ENCODE measurements at places on chromosomes 12 and 14.

DNA sequence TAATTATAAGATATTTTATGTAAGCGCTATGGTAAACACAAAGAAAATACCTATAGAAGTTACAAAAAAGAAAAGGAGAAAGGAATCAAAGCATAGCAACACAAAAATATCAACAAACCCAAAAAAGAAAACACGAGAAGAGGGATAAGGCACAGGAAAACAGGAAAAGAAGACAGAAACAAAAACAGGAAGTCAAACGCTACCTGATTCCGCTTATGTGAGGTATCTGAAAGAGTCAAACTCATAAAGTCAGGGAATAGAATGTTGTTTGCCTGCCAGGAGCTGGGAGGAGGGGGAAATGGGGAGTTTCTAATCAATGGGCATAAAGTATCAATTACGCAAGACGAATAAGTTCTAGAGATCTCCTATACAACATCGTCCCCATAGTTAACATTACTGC is 39.9 kb upstream of the GPR132 start:
- no peak for DNase-seq

DNA sequence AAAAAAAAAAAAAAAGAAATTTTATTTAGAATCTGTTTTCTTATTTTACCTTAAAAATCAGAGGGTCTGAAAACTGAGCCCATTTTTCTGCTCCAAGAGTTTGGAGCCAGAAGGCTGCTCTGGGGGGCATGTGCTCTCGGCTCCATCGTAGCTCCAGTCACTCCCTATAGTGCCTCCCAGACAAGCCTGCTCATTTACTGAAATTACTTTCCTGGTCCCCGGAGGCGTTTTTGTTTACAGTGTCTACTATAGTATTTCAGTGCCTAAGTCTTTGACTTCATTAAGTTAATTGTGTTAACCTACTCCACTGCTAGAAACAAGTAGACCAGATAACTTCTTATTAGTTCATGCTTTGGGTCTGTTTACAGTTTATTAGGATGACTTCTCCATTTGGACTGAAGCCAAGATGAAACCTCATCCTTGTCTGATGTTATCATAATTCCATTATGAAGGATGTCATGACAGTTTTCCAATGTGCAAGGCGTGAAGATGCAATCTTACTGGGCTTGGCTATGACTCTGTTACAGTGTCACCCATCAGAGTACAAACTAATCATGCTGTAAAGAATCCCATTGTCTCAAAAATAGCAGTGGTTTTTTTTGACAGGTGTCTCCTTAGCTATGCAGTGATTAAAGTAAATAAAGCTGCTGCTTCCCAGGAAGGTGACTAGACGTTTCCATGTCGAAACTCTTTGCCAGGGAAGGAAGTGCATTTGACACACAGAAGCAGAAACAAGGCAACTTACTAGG is 182.3 kb downstream of the TMEM132C start:
- DNase-seq, result no peak

GRCh38 chr14:103711516-103712431 is 3.5 kb downstream of the XRCC3 start:
- no peak for DNase-seq

DNA sequence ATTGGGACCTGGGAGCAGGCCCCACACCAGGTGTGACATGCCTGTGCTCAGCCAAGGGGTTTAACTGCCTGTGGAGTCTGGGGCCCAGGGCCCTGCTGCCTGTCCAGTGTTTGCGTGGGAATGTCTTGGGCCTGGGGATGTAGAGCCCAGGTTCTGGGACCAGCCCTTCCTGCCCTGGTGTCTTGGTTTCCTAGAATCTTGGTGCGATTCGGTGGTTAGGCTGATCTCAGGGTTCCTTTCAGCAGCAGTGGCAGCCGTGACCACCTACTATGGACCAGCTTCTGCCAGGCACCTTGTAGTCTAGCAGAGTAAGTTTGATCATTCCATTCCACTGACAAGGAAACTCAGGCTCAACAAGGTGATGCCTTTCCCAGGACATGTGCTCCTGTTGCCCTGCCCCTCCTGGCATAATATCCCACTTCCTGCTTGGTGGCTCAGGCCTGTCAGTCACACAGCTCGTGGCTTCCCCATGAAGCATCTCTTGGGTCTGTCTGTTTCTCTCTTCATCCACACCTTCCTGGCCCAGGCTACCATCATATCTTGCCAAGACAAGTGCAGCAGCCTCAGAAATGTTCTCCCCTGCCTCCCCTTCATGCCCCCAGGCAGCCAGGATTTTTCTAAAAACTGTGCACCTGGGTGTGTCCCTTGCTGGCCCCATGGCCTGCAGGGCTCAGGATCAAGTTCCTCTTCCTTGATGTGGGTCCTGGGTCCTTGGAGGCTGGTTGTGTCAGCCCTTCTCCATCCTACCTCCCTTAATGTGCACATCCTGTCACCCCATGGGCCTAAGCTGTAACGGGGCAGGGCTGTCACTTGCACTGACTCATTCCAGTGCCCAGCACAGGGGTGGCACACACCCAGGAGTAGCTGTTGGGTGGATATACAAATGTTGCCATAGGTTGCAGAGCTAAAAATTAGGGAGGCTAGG is 101.6 kb downstream of the SLC25A47 start:
- no peak for DNase-seq

- no peak for DNase-seq
These were observed 1.5 kb downstream of the HIF1A start for GRCh38 chr14:61696753-61697318.

GRCh38 chr12:9928607-9929006 is 3.6 kb downstream of the CLEC2A start:
- no peak for DNase-seq

- no peak for DNase-seq
These were observed 123.7 kb upstream of the DHRS4 start for GRCh38 chr14:23829736-23830471.

Measured in GM23338 (cell line).